Right ventricle myocardium inferior (tissue), 1 donor: ENCODE measurements at places on chromosomes 2 and 18.

DNA sequence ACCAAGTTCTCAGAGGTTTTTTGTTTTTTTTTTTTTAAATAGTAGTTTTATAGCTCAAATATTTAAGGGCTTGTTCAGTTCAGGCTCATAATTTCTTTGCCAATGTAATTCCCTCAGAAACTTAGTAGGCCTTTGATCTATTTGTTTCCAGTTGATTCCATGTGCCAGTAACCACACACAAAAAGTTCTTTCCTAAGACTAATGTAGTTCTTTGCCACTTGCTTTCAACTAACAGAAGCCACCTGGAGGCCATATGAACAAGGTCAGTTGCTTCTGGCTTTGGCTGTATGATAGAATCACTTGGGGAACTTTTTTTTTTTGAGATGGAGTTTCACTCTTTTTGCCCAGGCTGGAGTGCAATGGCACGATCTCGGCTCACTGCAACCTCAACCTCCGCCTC is 100.7 kb downstream of the DTNB start:
- DNase-seq, result no peak

- no peak for DNase-seq
These were observed 205.0 kb downstream of the C1D start for GRCh38 chr2:67857836-67858235.

DNA sequence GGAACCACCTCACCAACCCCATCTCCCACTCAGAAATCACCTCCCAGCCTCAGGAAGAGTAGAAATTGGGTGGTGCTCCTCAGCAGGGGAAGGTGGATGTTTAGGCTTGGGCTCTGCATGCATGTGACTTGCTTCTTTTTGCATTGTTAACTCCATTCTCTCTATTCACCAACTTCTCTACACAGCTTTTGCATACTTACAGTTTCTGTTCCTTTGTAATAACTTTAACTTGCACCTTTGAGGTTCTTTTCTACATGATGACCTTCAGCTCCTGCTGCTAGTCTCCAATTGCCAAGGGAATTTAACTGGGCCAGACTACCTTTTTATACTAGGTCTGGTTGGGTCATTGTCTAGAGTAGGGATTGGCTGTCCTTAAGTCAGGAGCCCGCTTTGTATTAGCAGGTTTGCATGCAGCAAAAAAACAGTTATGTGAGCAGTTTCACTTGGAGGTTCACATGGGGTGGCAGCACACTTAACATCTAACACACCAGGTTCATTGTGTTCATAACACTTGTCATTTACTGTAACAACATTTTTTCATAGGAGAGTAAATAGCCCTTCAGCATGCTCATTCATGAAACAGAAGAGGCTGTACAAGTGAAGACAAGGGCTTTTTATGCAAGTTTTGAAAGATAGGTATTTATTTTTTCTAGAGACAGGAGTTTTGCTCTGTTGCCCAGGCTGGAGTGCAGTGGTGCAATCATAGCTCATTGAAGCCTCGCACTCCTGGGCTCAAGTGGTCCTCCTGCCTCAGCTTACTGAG is 12.0 kb downstream of the MRPL35 start:
- DNase-seq, result no peak

GRCh38 chr2:20410556-20411277 is 36.2 kb upstream of the RHOB start:
- DNase-seq, result no peak

GRCh38 chr18:79336556-79337142 is 59.1 kb upstream of the NFATC1 start:
- no peak for DNase-seq

GRCh38 chr2:112791019-112791418 is 6.7 kb upstream of the IL1A start:
- no peak for DNase-seq

DNA sequence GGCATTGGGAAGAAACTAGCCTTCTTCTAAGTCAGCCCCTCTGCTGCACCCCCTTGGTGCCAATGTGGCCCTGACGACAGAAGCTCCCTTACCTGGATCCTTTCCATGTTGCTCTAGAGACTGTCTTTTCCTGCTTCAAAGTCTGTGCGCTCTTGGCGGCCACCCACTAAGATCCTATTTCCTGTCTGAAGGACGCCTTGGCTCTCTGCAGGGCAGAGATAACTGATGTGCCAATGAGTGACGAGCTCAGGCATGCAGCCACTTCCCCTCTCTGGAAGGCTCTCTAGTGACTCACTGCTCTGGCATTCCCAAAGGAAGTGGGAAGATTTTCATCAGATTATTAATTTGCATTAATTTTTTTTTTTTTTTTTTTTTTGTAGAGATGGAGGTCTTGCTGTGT is 273.5 kb downstream of the CDH20 start:
- peak; percentile 72 for DNase-seq

DNA sequence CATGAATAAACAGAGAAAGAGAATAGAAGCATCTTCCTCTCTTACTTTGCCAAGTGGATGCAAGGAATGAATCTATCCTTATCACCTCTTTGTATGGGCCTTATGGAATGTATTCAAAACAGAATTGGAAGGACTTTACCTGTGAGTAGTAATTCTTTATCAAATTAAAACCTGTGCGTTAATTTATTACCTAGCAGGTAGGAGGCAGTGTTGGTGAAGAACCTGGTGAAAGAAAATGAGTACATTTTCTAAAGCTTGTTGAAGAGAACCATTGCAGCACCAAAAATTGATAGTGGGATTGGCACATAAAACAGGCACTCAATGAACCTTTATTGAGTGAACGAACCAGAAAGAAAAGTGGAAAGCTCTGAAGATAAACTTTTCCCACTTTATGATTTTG is 1302.1 kb upstream of the CELF4 start:
- no peak for DNase-seq

GRCh38 chr2:119349289-119349688 is 17.3 kb downstream of the C2orf76 start:
- DNase-seq, result no peak
